SW480 (cell line): ENCODE measurements at places on chromosomes 4 and X.

DNA sequence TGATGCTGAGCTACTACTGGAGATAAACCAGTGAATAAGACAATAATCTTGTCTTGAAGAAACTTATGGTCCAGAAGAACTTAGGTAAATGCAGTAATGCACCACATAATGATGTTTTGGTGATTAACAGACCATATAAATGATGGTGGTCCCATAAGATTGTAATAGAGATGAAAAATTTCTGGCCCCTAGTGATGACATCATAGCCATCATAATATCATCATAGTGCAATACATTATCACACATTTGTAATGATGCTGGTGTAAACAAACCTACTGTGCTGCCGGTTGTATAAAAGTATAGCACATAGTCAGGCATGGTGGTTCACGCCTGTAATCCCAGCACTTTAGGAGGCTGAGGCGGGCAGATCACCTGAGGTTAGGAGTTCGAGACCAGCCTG, 846.8 kb downstream of the FSTL5 start:
- no peak for DNase-seq

DNA sequence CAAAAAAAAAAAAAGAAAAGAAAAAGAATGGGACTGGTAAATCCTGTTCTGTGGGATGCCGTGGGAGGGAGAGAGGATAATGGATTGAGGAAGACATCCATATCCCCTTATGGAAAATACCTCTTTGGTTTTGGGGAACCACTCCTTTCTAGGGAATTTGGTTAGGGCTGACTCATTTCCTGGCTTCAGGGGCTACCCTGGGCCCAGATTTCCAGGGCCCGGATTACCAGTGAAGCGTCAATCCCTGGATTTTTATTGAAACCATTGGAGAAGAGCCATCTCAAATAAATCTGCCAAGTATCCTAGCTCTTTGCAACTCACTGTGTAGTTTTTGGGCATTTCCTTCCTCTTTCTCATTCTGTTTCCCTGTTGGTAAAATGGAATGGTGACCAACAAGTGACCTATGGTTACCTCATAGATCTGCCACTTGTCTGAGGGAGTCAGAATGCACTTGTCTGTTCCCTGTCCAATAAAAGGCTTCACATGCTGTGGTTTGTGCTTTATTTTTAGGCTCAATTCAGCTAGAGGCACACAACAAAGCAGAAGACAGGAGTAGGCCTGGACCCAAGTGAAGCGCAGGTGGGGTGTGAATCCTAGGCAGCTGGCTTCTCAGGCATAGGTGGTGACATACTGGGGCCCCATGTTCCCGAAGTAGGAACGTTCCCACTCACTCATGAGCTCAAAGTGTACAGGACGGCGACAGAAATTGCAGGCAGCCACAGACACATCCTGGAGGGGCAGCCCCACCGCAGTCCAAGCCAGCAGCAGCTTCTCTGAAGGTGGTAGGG, 8.6 kb downstream of the APEX2 start:
- peak; percentile 60 for DNase-seq

- no peak for DNase-seq
Measured at GRCh38 chr4:8688041-8688907, 95.7 kb downstream of the CPZ start.

DNA sequence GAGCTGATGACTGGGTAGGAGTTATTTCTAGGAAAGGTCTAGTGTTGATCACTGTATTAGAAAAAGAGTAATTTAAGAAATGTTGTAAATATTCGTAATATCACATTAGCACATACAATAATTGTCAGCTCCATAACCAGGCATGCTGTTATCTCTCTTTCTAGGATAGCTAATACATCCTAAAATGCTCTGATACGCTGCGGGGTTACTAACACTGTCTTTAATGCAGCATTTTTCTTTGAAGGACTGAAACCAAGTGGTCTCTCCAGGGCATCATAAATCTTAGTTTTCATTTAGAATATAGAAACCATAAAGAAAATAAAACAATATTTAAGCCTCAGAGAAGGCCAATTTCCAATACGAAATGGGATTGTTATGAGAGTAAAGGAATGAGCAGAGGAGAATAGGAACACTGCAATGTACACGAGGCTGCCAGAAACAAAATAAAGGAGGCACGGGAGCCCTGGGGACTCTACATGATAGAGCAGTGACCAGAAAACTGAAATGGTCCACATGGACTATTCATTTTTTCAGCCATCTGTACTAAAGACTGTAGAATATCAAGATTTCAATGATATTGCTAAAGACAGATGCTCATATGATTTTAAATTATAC, 1606.7 kb upstream of the AGA start:
- no peak for DNase-seq

GRCh38 chr4:86688026-86688425, 93.9 kb downstream of the PTPN13 start:
- DNase-seq, result no peak

DNA sequence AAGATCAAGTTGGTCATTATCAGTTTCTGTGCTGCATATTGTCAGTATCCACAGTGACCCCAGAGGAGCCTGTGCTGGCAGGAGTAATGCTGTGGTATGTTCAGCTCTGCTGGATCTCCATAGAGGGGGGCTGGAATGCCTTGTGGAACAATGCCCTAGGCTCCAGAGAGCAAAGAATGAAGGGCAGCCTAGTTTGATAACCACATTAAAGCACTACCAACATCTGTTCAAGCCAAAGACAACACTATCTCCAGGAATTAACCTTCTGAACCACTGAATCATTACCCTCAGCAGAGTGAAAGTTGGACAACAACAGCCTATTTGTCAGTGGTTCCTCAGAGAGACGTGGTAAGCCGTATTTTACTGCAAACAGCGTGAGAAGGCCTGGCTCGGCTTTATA, 192.3 kb upstream of the CXorf66 start:
- peak; percentile 87 for DNase-seq

DNA sequence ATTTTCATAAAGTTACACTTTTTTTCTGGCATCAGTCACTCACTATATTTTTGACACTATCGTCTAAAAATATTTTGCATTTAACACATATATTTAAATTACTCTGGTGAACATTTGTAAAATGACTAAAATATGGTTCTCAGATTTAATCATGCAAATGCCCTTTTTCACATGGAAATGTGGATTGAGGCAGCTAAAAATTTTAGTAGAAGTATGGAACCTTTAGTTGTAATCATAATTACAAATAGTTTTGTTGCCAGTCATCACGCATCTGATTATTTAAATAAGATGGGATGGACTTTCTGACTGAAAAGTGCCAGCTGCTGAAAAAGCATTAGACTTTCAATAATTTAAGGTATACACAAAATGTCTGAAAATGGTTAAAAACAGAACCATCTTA, 119.3 kb downstream of the PDHA2 start:
- no peak for DNase-seq

DNA sequence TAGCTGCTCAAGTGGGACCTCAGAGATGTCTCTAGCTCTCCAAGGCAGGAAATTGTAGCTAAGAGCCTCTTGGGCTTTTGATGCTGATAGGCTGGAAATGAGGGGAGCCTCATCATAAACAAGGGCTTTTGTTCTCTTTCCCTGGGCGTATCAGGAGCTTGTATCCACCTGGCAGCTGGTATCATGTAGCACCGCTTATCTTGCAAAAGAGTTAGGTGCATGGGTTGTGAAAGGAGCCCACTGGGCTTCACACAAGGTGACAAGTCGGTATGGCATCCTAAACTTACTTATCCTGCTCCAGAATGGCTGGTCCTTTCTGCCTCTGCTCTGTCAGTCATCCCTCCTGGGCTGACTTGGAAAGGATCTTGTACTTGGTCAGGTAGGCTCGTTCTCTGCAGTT, 565.8 kb downstream of the GRXCR1 start:
- no peak for DNase-seq

- no peak for DNase-seq
Measured at GRCh38 chr4:43864616-43865146, 583.9 kb downstream of the KCTD8 start.

DNA sequence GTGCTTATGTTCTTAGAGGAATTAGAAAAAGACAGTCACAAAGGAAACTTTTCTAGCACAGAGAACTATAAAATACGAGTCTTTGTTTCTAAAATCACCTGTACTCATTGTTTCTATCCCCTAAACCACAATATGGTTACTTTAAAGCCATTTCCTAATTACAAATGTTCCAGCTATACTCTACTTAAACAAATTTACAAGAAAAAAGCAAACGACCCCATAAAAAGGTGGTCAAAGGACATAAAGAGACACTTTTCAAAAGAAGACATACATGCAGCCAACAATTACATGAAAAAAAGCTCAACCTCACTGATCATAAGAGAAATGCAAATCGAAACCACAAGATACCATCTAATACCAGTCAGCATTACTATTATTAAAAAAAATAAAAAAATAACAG, 447.3 kb downstream of the RAB28 start:
- DNase-seq, result no peak

DNA sequence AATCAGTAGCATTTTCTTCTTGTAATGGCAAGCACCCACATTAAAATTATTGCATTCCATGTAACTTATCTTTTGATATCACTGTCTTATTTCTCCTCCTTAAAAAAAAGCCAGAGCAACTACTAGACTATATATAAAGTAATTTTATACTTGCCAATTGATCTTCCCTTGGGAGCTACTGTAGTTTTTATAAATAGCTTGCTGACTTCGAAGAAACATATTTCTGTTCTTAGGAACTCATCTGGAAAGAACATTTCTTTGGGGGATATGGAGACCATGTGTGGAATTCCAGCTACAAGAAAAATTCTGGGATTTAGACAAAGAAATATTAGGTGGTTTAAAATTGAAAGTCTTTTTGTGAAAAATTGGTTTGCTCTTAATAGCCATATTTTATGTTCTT, 94.9 kb downstream of the BMPR1B start:
- no peak for DNase-seq

DNA sequence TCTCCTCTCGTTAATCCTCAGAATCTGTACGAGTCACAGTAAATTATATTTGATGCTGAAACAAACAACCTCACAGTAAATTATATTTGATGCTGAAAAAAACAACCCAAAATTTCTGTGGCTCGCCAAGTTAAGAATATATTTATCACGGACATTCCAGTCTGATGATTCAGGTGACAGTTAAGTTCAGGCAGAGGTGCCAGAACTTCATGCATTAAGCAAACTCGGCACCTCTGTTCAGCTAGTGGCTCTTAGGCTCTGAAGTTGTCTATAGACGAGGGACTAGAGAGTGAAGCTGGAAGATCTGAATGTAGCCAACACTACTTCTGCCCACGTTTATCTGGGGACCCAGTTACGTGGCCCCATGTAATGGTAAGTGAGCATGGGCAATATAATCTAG, 132.2 kb upstream of the AGA start:
- DNase-seq, result no peak

- no peak for DNase-seq
Measured at GRCh38 chrX:7444967-7445366, 297.0 kb upstream of the PUDP start.

GRCh38 chr4:7462509-7462971, 27.8 kb upstream of the PSAPL1 start:
- peak; percentile 76 for DNase-seq

DNA sequence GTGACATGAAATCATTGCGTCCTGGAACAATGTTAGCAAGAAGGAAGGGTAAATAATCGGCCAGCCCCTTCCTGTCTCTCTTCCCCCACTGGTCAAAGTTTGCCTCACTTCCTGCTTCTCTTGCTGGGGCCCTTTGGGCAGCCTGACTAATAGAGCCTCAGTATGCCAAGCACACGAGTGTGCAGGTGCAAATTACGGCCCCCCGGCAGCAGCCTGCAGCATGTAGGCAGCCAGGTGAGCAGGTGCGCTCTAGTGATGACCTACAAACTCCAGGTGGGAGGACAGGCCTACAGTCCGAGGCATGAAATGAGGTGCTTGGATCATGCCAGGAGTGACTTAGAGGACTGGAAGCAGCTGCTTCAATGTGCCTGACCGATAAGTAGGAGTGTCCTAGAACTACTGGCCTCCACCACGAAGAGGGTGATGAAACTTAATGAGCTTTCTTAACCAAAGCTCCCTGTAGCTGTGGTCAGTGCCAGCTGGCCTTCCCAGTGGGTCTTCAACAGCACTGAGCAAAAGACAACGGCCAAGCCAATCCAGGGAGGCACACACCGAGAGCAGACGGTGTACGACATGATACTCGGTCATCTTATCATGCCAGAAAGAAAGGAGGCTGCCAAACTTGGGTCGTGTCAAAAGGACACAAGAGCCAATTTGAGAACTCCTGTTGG, 26.1 kb upstream of the FAT1 start:
- no peak for DNase-seq

GRCh38 chr4:74267998-74268606, 40.2 kb upstream of the EPGN start:
- peak; percentile 74 for DNase-seq

DNA sequence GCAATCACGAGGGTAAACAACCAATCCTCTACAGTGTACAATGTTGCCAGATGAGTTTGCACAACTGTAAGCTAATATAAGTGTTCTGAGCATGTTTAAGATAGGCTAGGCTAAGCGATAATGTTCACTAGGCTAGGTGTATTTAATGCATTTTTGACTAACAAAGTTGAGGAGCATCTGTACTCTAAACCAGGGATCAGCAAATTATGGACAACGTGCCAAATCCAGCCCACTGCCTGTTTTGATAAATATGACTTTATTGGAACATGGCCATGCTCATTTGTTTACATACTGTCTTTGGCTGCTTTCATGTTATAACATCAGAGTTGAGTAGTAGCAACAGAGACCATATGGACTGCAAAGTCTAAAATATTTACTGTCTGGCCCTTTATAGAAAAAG, 46.3 kb upstream of the ARHGEF6 start:
- DNase-seq, result no peak

DNA sequence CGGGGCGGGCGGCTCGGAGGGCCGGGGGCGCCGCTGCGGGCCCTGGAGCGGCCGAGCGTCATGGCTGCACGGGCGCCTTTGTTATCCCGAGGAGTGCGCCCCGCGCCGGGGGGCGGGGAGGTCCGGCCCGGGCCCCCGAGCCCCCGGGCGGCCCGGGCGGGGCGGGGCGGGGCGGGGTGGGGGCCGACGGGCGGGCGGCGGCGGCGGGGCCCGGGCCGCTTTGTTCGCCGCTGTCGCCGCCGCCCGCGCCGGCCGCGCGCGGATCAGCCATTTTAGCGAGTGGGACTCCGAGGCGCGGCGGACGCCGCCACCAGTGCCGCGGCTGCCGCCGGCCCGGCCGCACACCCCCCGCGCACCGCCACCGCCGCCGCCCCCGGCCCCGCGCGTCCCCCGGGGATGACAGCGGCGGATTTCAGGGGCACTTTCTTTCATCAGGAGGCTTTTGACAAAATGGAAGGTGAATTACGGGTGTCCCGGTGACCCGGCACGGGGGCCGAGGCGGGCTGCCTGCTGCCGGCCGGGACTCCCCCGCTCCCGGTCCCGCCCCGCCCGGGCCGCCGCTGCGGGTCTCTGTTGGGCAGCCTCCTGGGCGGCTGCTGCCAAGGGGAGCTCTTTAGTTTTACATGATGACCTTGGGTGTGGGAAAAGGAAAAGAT, 1.2 kb downstream of the HMGB3 start:
- DNase-seq, result no peak
